Daoy (cell line): ENCODE measurements at places on chromosomes 1 and 21. TPM values are rescaled to one million over a fixed set of nuclear protein-coding genes. Genes with fewer than 3 reads are reported as not detected.

Gene S100A7
- total RNA-seq = not detected in 2 replicates

- DNase-seq = peak; percentile 38
These were observed 20.0 kb upstream of the ANGPTL7 start for GRCh38 chr1:11169202-11169601.

Gene DENND2C
- 2.0 and 3.2 TPM in 2 replicates for total RNA-seq

Gene LCE1A
- total RNA-seq = not detected in 2 replicates

- no peak for DNase-seq
These were observed 149.4 kb upstream of the LMO4 start for GRCh38 chr1:87179076-87179810.

- no peak for DNase-seq
These were observed 143.4 kb downstream of the GALNT2 start for GRCh38 chr1:230210326-230210980.

Gene EMC1
- total RNA-seq = 41.0 and 49.9 TPM in 2 replicates

Gene SMYD3
- total RNA-seq = 21.4 and 38.3 TPM in 2 replicates

Gene PRAMEF15
- total RNA-seq = not detected in 2 replicates

Gene OR2L2
- total RNA-seq = 0.06 TPM in 1 of 2 replicates, not detected in the other

DNA sequence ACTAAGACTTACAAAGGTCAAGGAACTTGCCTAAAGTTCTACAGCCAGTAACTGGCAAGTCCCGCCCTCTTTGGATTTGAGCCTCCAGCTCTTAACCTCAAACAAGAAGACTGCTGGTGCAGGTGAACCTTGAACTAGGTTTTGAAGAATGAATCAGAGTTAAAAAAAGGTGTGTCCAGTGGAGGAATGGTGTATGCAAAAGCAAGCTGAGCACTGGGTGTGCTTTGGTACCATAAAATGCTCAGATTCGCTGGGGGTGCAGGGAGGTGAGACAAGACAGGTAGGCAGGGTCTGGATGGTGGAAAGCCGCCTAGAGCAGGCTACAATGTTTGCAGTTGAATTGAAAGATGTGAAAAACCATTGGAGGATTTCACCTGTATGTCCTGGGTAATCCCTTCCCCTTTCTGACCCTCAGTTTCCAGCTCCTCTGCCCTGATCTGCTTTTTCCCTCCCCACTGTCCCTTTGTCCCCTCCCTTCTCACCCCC is 39.8 kb downstream of the FOXD2 start:
- no peak for DNase-seq

Gene CFHR2
- not detected in 2 replicates for total RNA-seq

DNA sequence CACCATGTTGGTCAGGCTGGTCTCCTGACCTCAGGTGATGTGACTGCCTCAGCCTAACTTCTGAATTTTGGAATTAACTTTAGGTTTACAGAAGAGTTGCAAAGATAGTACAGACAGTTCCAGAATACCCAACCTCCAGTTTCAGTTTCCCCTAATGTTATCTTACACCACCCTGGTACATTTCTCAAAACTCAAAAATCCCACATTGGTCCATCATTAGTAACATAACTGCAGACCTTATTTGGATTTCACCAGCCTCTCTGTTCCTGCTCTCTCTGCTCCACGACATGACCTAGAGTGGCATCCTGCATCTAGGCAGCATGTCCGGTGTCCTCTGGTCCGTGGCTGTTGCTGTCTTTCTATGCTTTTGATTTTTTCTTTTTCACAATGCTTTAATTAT is 5.0 kb upstream of the ZC3H12A start:
- no peak for DNase-seq

Gene NEGR1
- 15.8 and 16.3 TPM in 2 replicates for total RNA-seq

DNA sequence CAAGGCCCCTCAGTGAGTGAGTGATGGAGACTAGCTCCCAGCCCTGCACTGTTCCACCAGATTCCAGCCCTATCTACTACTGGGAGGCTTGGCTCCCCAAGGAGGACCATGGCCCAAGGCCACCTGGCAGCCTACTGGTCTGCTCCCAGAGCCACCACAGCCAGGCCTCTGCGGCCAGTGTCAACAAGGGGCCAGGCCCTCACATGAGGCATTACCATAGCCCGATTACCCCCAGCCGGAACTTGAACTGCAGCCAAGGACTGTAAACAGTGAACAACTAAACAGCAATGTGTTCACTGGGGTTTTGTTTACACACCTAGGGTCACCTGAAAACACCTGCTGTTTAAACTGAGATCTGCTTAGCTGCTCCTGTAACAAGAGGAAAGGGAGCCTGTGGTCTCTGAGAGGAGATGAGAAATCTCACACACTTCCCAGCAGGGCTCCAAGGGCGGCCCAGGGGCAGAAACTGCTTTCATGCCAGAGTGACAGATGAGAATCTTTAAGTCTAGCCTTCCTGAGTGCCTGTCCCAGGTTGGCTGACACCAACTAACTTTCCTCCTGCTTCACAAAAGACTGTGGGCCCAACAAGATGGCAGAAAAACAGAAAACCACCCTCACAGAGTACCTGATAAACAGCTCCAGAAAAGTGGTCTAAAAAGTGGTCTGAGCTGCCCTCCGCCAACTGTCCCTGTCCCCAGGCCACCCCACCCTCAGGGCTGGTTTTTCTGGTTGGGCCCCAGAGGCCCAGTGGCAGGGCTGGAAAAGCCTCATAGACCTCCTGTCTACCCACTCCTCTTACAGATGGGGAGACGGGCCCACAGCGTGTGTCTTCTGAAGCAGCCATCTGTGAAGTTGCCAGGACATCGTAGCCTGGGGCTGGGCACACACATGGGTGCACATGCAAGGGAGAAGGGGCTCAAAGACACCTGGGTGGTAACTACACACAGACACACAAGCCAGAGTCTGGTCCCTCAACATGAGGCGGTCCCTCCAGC is 28.8 kb downstream of the MEF2D start:
- no peak for DNase-seq

Gene BNIPL
- total RNA-seq = 0.57 and 0.60 TPM in 2 replicates

Gene CR1L
- 0.21 and 0.69 TPM in 2 replicates for total RNA-seq

DNA sequence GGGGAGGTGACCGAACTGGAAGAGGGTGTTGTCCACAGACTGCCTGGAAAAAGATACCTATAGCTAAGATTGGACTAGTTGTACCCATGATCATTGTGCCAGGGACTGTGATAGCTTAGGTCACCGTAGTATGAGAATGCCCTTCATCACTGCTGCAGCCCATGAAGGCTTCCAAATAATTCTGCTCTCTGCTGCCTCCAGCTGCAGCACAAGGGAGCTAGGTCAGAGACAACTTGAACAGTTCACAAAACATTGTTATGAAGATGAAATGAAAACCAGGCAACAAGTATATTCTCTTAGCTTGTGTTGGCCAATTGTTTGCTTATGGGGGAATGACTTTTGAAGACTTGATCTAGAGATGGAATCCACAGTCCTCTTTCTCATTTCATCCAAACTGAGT is 246.7 kb downstream of the MRPL39 start:
- DNase-seq = no peak

Gene AUNIP
- total RNA-seq = 9.4 and 20.4 TPM in 2 replicates

- DNase-seq = peak; percentile 69
These were observed 35.4 kb upstream of the BCL10 start for GRCh38 chr1:85311818-85312217.

GRCh38 chr1:241323514-241324195 is 33.4 kb downstream of the RGS7 start:
- peak; percentile 46 for DNase-seq

DNA sequence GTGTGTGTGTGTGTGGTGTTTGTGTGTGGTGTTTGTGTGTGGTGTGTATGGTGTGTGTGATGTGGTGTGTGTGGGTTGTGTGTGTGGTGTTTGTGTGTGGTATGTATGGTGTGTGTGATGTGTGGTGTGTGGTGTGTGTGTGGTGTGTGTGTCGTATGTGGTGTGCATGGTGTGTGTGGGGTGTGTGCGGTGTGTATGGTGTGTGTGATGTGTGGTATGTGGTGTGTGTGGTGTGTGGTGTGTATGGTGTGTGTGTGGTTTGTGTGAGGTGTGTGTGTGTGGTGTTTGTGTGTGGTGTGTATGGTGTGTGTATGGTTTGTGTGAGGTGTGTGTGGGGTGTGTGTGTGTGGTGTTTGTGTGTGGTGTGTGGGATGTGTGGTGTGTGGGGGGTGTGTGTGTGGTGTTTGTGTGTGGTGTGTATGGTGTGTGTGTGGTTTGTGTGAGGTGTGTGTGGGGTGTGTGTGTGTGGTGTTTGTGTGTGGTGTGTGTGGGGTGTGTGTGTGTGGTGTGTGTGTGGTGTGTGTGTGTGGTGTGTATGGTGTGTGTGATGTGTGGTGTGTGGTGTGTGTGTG is 106.2 kb upstream of the ADAR start:
- DNase-seq = no peak

Gene KIF21B
- total RNA-seq = 2.6 and 3.4 TPM in 2 replicates

Gene ANKRD65
- total RNA-seq = not detected in 2 replicates

GRCh38 chr1:87632232-87632631 is 303.6 kb downstream of the LMO4 start:
- no peak for DNase-seq

DNA sequence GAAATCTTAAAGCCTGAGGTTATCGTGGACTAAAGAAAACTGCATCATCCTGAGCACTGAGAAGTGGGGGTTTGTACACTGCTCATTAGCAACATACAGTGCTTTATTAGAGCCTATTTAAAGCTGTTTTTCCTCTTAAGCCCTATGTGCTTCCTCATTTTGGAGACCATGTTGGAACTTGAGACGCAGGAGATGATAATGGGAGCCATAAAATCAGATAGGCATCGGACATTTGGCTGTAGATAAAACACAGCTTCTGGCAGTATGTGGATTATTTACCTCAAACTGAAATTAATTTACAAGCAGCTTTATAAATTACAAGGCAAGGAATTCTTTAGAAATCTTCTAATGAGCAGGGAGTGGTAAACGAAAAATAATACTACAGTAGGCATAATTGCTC is 147.7 kb upstream of the IVNS1ABP start:
- DNase-seq = no peak

- DNase-seq = peak; percentile 89
These were observed 55.5 kb upstream of the PSEN2 start for GRCh38 chr1:226814751-226815537.

DNA sequence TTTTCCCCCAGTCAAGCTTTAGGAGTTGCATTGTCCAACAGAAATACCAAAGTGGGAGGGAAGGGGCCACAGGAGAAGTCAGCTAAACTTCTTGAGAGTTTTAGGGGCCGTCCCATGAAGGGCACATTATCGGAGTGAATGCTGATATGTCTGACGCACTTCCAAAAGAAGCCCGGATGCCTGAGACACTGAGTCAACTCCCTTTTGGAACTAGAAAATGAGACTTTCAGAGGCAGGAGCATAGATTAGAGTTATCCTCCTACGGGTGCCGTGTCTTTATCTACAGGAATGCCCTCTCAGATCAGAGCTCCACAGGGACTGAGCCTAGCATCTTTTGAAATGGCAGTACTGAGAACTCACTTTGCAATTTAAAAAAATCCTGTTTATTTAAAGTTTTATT is 13.1 kb downstream of the ACTN2 start:
- peak; percentile 52 for DNase-seq

- DNase-seq = peak; percentile 45
These were observed 54.2 kb upstream of the ARTN start for GRCh38 chr1:43879414-43879813.

DNA sequence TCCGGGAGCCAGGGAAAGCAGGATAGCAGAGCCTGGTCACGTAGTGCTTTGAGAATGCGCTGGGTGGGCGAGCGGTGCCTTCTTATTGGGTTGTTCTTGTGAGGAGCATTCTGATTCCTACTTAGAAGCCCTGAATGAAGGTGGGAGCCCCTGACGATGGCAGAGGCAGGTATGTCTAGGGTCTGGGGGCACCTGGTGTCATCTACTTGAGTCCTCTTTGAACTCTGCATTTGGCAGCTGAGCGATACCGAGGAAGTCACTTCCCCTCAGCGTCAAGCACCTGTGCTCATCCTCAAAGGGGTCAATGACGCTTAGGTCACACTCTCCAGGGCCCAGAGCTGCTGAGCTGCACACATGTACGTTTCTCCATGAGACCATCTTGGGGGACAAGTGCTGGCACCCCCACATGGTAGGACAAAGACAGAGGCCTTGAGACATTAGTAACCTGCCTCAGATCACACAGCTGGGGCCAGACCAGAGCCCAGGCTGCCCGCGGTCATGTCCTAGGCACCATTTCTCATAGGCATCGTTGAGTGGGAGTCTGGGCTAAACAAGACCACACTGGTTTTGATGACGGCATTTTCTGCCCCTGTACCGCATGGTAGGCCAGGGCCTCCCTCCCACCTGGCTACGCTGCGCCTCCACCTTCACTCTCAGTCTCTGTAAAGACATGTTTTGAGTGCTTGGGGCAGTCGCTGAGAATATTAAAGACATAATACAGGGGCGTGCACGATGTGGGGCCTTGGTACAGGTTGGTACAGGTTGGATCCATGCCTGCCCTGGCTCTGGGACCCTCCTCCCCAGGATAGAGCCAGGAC is 69.1 kb upstream of the ABCG1 start:
- no peak for DNase-seq

- DNase-seq = peak; percentile 44
These were observed 2.2 kb upstream of the TESK2 start for GRCh38 chr1:45493116-45493697.

DNA sequence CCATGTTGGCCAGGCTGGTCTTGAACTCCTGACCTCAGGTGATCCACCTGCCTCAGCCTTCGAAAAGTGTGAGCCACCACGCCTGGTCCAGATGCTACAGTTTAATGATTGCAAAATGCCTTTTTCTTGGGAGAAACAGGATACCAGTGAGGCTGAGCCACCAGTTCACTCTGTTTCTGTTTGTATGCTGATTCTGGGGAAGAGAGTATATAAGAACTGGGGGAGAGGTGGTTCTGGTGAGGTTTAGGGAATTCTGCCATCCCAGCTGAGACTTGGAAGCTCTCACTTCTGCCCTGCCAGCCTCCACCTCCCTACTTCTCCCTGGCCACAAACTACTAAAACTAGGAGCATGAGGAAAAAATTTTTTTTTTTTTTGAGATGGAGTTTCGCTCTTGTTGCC is 8.1 kb upstream of the PMF1 start:
- DNase-seq = no peak

- no peak for DNase-seq
These were observed 30.9 kb downstream of the ATP1B1 start for GRCh38 chr1:169137357-169137756.

DNA sequence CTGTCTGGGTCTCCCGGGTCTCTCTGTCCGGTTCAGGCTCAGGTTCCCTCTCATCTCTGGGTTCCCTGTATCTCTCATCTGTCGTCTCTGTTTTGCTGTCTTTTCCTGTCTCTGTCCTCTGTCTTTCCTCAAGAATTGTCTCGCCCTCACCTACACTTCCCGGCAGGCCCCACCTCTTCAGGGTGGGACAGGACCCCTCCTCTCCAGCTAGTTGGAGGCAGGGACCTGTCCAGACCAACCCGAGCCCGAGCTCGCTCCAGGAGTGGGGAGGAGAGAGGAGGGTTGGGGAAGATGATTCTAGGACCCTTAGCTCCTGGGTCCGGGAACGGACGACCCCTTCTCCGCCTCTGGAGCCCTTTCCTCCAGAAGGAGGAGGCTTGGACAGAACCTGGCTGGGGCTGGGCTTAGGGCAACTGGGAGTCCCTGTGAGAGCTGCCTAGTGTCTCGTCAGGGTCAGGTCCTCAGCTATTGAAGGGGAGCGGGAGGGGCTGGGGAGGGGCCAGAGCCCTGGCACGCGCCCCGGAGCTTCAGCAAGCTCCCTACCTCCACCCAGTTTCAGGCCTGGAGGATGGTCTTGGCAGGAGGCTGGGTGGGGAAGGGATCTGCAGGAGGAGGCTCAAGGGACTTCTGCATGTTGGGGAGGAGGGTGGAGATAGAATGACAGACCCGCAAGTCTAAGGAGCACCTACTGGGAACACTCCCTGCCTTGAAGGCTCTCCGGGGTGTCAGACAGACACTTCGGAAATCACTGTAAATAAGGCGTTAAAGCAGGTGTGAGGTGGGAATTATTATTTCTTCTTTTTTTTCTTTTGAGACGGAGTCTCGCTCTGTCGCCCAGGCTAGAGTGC is 26.3 kb upstream of the EPB41 start:
- no peak for DNase-seq

Gene PRDM16
- 0.91 and 3.1 TPM in 2 replicates for total RNA-seq

GRCh38 chr1:155256058-155256852 is 972 bp upstream of the ENTREP3 start:
- DNase-seq = no peak
